Kidney epithelial cell (primary cell): ENCODE measurements at places on chromosomes 13 and 19. TPM values are rescaled to one million over a fixed set of nuclear protein-coding genes. Genes with fewer than 3 reads are reported as not detected.

MATK gene
- 0.50 and 1.2 TPM in 2 replicates for total RNA-seq

LILRB2 gene
- total RNA-seq = not detected in 2 replicates

TMEM59L gene
- 3.8 and 6.5 TPM in 2 replicates for total RNA-seq

RRAS gene
- 32.8 and 44.1 TPM in 2 replicates for total RNA-seq

SPPL2B gene
- total RNA-seq = 36.1 and 39.0 TPM in 2 replicates

COL4A2 gene
- total RNA-seq = 1,736 and 1,860 TPM in 2 replicates

ACP4 gene
- not detected in 2 replicates for total RNA-seq

- DNase-seq = no peak
These were observed 695.3 kb downstream of the DACH1 start for GRCh38 chr13:71171740-71172139.

DNA sequence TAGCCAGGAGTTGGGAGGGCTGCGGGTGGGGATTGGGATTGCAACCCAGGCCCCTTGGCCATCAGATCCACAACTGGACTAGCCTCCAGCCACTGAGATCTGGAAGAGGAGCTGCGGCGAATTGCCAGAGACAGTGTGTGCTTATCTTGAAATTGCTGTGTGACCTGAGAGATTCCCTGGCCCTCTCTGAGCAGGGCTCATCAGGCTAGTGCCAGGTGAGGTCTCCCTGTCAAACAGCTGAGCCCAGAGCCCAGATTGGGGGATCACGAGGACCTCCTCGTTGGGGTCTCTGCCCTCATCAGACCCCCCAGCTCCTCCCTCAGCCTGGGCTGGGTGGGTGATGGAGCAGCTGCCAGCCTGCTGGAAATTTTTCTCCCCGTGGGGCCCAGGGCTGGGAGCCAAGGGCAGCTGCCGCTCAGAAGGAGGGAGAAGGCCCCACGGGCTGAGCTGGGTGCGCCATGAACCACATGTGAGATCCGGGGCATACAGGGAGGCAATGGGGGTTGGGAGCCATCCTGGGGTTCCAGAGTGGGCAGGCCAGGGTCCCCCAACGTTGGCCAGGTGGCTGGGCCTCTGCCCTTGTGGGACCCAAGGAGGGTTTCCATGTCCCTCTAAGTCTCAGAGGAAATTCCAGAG is 7.2 kb downstream of the FUT5 start:
- DNase-seq = no peak

GRCh38 chr13:27665333-27665732 is 43.6 kb downstream of the POLR1D start:
- DNase-seq = no peak

DNA sequence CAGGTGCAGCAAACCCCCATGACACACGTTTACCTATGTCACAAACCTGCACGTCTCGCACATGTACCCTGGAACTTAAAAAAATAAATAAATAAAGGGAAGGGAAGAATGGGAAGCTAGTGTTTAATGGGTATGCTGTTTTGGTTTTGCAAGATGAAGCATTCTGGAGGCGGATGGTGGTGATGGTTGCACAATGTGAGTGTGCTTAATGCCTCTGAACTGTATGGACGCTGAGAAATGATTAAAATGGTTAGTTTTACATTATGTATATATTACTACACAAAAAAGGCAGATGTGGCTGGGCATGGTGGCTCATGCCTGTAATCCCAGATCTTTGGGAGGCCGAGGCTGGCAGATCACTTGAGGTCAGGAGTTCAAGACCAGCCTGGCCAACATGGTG is 17.8 kb downstream of the NFILZ start:
- no peak for DNase-seq

DNA sequence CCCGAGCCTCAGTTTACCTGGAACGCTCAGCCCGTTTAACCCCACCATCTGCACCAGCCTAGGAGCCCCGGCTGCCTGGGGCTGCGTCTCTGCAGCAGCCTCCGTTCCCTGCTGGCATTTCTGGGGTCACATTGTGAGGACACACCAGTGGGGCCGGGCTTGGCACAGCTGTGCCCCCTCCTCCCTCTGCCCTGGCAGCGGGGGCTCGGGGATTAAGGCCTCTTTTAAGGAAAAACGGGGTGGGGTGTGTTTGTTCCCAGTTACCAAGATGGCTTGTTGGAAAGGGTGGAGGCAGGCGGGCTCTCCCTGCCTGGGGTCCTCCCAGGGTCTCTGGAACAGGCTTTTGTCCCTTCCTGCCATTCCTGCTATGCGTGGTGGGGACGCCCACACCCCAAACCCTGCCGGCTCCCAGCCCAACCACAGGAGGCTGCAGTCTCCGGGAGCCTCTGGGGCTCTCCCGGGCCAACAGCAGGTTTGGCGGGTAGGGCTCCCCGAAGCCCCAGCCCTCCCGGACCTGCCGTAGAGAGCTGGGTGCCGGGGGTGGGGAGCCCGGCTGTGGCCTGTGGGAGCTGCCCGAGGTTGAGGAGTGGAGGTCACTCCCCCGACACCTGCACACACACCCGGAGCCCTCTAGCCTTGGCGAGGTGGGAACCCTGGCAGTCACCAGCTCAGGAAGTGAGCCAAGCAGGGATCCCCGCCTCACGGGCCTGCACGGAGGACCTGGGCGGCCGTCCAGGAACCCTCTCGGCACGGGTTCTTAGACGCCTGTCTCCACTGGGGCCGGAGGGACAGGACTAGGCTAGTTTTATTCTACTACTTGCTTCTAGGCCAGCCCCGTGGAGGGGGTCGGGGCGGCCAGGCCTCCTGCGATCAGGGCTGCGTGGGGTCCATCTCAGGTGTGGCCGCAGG is 36.9 kb downstream of the GADD45B start:
- DNase-seq = no peak

DNA sequence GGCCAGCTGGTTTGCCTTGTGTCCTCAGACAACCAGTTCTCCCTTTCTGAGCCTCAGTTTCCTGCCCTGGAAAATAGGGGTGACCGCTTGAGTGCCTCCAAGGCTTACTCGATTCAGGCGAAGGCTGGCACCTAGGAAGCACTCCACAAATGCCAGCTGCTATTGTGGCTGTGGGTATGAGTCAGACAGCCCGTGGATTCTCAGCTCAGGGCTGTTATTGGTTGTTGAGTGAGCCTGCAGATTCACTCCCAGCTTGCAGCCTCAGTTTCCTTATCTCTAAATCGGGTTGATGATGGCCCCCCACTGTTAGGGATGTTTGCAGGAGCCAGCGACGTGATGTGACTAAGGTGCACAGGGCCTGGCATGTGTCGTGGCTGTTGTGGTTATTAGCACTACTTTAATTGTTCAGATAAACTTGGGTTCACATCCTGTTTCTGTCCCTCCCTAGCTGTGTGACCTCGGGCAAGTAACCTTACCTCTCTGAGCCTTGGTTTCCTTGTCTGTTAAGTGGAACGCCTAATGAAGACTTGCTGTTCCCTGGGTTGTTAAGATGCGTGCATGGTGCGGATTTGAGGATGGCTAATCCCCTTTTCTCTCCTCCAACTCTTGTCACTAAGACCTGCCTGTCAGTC is 2.4 kb downstream of the MARK4 start:
- DNase-seq = peak; percentile 21

DNA sequence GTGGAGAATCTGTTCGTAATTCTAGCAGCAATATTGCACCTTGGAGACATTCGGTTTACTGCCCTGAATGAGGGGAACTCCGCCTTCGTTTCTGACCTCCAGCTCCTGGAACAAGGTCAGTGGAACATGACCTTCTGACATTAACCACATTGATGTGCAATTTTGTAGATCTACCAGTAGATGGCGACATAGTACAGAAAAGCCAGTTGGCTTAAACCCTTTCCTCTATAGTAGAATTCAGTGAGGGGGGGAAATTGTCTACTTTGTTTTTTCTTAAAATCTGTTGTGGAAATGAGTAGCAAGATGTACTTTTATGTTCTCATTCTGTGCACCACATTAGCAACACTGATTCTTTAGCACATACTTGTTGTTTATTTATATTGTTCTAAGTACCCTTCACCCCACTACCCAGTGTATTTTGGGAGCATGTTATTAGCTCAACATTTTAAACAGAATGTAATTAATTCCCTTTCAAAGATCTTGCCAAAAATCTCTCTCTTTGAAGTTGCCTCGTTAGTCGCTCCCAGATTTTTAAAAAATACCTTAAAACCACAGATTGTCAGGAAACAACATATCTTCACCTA is 332.2 kb downstream of the MYO16 start:
- DNase-seq = peak; percentile 18

DNA sequence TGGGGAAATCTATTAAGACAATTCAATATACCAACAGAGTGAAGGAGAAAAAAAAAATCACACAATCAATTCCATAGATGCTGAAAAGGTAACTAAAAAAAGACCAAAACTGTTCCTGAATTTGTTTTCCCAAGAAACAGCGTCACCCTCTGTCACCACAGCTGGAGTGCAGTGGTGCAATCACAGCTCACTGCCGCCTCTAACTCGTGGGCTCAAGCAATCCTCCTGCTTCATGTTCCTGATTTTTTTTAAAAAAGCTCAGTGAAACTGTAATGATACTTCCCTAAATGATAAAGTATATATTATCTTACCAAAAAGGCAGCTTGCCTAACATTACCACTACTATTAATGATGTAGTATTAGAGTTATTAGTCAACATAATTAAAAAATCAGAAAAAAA is 19.6 kb upstream of the ZFP14 start:
- no peak for DNase-seq

- DNase-seq = no peak
These were observed 3.6 kb downstream of the LRRC25 start for GRCh38 chr19:18393836-18394235.

- DNase-seq = peak; percentile 65
These were observed at the start of gene ZNF793 for GRCh38 chr19:37506387-37507166. Gene ZNF793 (plus strand): TSS chr19:37506939. CDS start chr19:37523440, 16,501 bp downstream.

- no peak for DNase-seq
These were observed 79.2 kb downstream of the IRS2 start for GRCh38 chr13:109707044-109707741.

- no peak for DNase-seq
These were observed 23.2 kb upstream of the EEF1AKMT1 start for GRCh38 chr13:20796791-20797508.
